ENCODE measurements at places on chromosomes 7 and 10.
A peak's percentile ranks its signal among the peaks of the same experiment; 100 is the strongest.

DNA sequence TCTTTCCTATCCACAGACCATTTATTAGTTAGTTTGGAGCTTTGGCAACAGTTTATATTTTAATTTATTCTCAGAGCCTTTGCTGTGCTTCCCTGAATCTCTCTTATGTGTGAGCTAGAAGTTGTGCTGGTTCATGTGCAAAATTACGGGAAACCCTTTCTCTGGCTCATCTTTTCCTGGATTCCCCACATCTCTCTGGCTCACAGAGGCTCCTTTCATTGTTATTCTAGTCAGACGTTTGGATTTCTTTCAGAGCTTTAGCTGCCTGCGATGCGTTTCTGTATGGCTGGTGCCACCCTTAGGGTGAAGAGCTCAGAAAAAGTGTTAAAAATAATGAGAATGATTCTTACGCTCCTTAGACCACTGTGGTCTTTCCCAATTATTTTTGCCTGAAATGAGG lies 53.3 kb downstream of the TPST1 start:
- no peak for DNase-seq

GRCh38 chr10:11225935-11226334 lies 208.3 kb downstream of the CELF2 start:
- DNase-seq, result peak; percentile 70

GRCh38 chr10:97852277-97852676 lies 2.6 kb downstream of the GOLGA7B start:
- DNase-seq, result no peak

DNA sequence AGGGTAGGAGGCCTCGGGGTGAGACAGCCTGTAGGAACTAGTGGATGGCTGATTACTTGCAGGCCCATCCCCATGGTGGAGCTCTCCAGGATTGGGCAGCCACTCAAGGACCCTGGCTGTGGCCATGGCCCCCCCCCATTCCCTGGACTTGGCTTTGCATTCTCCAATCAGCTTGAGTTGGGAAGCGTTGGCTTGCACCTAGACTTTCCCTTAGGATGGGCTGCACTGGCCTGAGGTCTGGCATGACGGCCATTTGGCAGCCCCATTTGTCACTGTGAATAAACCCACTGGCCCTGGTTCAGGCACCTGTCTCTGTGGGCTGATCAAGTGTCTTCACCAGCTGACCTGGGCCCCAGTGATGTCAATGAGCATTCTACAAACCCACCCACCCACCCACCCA lies 41.4 kb downstream of the RAMP3 start:
- DNase-seq, result no peak

DNA sequence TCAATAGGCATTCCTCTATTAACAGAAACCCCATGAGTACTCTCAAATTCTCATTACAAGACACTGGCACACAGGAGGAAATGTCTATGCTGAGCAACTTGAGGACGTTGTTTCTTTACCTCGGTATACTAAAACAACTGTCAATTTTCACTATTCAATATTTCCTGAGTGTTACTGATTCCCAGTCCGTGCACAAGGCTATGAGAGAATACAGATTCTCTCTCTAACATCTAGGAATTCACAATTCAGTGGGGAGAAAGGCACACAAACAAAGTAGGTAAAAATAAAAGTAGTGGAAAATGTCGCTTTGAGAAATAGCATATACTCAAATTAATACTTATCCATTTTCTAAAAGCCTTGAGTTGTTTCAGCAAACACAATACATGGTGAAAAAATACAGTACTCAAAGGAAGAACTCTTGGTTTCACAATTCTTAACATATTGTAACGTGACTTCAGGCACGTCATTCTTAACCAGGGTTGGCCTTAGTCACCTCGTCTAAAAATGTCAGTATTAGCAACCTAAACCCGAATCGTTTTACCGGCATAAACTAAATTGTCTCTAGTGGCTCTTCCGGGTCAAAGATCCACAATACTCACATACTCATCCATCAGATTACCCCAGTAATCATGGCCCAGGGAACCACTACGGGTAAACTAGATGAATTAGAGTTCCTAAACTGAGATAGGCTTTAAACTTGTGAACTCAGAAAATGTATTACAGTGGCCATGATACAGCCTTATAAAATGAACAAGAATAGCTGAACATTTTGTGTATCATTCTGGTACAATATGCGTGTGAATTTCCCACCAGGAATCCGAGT lies 1.5 kb downstream of the IPMK start:
- DNase-seq, result peak; percentile 16

GRCh38 chr7:55162476-55162875 lies 143.7 kb downstream of the EGFR start:
- no peak for DNase-seq

GRCh38 chr7:47254081-47254977 lies 327.6 kb downstream of the TNS3 start:
- DNase-seq, result peak; percentile 72

Measured in NCI-H146 (cell line).